Spinal cord (tissue), 10 donors: ENCODE measurements at places on chromosomes 13 and 19. TPM values are rescaled to one million over a fixed set of nuclear protein-coding genes. Genes with fewer than 3 reads are reported as not detected.

The RNF225 gene
- polyA plus RNA-seq: not detected

The GNG7 gene
- polyA plus RNA-seq: 60.4 TPM

The TMEM238 gene
- polyA plus RNA-seq: 0.69 TPM

The SIGLEC14 gene
- 3.0 TPM for polyA plus RNA-seq

The TEX29 gene
- polyA plus RNA-seq: not detected

The CRB3 gene
- 0.62 TPM for polyA plus RNA-seq

The FUT2 gene
- polyA plus RNA-seq: 2.1 TPM

The CEACAM8 gene
- 0.06 TPM for polyA plus RNA-seq

The C5AR1 gene
- 3.0 TPM for polyA plus RNA-seq

The C19orf18 gene
- polyA plus RNA-seq: 1.1 TPM

The EIF3K gene
- 268 TPM for polyA plus RNA-seq

The MTUS2 gene
- 11.6 TPM for polyA plus RNA-seq

The C19orf33 gene
- 0.97 TPM for polyA plus RNA-seq

The ETV2 gene
- 4.0 TPM for polyA plus RNA-seq

The OR7A5 gene
- 0.11 TPM for polyA plus RNA-seq

The ZNF649 gene
- polyA plus RNA-seq: 28.4 TPM

The ZNF83 gene
- polyA plus RNA-seq: 53.5 TPM

The CDC16 gene
- 98.1 TPM for polyA plus RNA-seq

The CERS1 gene
- polyA plus RNA-seq: 141 TPM

The SPPL2B gene
- 140 TPM for polyA plus RNA-seq

The TMED1 gene
- 36.0 TPM for polyA plus RNA-seq

The ZNF329 gene
- 21.2 TPM for polyA plus RNA-seq

The SLC15A1 gene
- polyA plus RNA-seq: 0.24 TPM

The CCL25 gene
- 0.73 TPM for polyA plus RNA-seq

The PSMD8 gene
- 209 TPM for polyA plus RNA-seq

The NPAS1 gene
- polyA plus RNA-seq: 3.6 TPM

The ERF gene
- 57.2 TPM for polyA plus RNA-seq

The ZNF222 gene
- 9.9 TPM for polyA plus RNA-seq

The PRR19 gene
- 6.9 TPM for polyA plus RNA-seq

The SIGLEC12 gene
- not detected for polyA plus RNA-seq

The IFNL1 gene
- polyA plus RNA-seq: not detected

The CEACAM20 gene
- polyA plus RNA-seq: not detected

The SIGLEC9 gene
- polyA plus RNA-seq: 1.4 TPM
